ENCODE measurements at places on chromosomes 13 and 19.

DNA sequence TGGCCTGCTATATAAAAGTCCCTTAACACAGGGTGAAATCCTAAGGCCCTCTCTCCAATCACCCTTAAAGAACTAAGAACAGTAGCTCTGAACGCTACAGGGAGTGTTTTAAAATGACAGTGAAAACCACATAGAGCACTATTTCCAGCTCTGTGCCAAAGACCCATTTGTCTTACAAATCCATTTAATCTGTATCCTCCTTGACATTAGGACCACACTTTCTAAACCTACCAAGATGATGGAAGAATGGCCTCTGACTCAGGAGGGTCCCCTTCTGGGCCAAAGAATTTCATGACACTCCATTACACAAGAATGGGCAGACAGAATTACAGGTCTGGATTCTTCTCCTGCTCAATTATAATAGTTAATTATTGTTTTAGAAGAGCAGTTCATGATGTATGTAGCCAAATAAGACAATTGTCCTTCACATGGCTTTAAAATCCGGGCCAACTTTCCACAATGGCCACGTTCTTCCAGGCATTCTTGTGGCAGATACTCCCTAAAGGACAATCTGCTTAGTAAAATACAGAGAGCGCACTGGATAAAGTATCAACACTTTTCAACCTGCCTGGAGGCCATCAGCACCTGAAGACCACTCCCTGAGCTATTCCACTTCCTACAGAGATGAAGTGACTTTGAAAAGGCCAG, 61.0 kb downstream of the STK24 start:
- peaks cover 59% of the 10 kb centered on the region for H3K36me3 ChIP-seq
- H3K4me3 ChIP-seq, result no peak overlapping the region
- no peak for DNase-seq

GRCh38 chr19:35592226-35592625, 6.3 kb downstream of the PMIS2 start:
- no peaks in the 10 kb centered on the region for H3K36me3 ChIP-seq
- no peak overlapping the region for H3K27ac ChIP-seq
- H3K4me3 ChIP-seq, result no peak overlapping the region
- H3K4me1 ChIP-seq, result no peaks in the 10 kb centered on the region

DNA sequence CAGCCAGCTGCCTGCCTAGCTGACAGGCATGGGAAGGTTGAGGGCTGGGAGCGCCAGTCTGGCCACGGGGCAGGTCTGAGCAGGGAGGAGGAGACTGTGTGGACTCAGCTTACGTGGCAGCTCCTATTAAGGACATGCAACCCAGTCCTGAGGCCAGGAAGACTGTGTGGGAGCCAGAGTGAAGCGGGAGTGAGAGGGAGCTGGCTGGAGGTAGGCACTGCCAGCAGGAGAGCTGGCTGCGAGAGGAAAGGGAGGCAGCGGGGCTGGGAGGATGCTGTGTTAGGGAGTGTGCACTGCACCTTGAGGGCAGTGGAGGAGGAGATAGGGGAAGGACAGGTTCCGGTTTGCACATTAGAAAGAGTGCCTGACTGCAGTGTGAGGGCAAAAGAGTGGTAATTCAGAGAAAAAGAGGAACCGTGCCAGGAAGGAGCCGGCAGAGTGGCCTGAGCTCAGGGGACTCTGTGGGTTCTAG, 99.2 kb downstream of the SLC7A1 start:
- peak overlapping the region; percentile 20 for H3K4me3 ChIP-seq
- H3K4me1 ChIP-seq, result peaks cover 9% of the 10 kb centered on the region
- H3K27ac ChIP-seq, result no peak overlapping the region
- peaks cover 15% of the 10 kb centered on the region for H3K27me3 ChIP-seq
- DNase-seq, result peak; percentile 75
- H3K36me3 ChIP-seq, result peaks cover 6% of the 10 kb centered on the region

DNA sequence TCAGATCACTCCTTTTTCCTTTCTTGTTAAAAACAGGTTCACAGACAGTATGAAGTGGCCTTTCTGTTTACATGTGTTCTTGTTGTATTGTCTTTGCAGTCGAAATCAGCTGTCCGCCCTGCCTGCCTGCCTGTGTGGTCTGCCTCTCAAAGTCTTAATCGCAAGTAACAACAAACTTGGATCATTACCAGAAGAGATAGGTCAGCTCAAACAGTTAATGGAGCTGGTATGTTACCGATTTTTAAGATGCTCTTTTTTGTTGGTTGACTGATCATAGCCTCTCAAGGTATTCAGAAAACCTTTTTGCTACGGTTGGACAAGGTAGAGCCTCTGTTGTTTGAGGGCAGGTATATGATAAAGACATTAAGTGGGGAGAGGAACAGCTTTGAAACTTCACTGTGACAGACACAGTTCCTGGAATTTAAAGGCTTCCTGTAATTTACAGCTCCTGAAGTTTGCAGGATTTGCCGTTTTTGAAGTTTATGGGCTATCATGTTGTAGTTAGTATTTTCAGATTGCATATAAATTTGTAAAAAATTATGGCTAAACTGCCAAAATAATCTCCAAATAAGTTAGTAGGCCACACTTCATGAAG, 116.1 kb downstream of the LRCH1 start:
- H3K4me3 ChIP-seq, result no peak overlapping the region
- DNase-seq, result no peak
- peaks cover 9% of the 10 kb centered on the region for H3K4me1 ChIP-seq
- no peaks in the 10 kb centered on the region for H3K27me3 ChIP-seq
- peaks cover 4% of the 10 kb centered on the region for H3K36me3 ChIP-seq

GRCh38 chr13:66534561-66534960, 695.6 kb downstream of the PCDH9 start:
- H3K27ac ChIP-seq, result no peak overlapping the region
- no peaks in the 10 kb centered on the region for H3K27me3 ChIP-seq
- no peaks in the 10 kb centered on the region for H3K36me3 ChIP-seq
- no peak overlapping the region for H3K4me3 ChIP-seq
- no peaks in the 10 kb centered on the region for H3K4me1 ChIP-seq
- DNase-seq, result no peak

DNA sequence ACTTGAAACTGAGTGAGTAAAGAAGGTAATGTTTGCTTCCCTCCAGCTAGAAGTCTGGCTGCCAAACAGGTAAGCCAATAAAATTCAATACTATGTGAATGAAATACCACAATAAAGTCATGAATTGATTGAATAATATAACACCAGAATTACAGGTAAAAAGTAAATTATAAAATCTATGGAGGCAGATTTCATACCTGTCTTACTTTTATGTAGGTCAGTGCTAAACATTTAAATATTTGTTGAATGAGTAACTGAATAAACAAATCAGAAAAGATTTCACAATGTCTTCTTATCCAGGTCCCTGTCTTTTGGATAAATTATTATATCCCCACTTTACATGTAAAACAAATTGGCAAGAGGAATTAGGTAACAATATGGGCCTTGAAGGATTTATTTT, 62.7 kb downstream of the MICU2 start:
- peak; percentile 23 for DNase-seq
- peaks cover 19% of the 10 kb centered on the region for H3K4me1 ChIP-seq
- H3K36me3 ChIP-seq, result peaks cover 20% of the 10 kb centered on the region
- no peaks in the 10 kb centered on the region for H3K27me3 ChIP-seq

DNA sequence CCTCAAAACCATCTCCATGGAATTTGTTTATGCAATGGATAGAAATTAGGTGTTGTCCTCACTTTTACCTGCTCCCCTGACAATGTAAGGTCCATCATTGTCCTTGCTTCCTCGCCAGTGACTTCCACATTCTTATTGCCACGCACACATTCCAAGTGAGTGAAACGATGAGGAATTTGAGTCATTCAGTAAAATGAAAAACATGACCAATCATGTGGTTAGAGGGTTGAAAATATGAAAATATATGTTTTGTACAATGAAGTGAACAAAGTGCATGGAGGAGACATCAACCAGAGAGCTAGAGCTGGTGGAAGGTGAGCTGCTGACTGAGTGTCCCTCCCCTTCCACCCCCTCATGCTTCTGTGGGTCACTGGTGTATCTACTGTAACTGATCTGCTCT, 91.7 kb downstream of the ATP8A2 start:
- H3K4me3 ChIP-seq, result no peak overlapping the region
- DNase-seq, result no peak
- peaks cover 6% of the 10 kb centered on the region for H3K36me3 ChIP-seq
- H3K27ac ChIP-seq, result peak overlapping the region; percentile 57

- no peaks in the 10 kb centered on the region for H3K36me3 ChIP-seq
- peaks cover 79% of the 10 kb centered on the region for H3K27me3 ChIP-seq
- no peak overlapping the region for H3K27ac ChIP-seq
- no peaks in the 10 kb centered on the region for H3K4me1 ChIP-seq
These were observed 83.1 kb downstream of the TNFSF13B start for GRCh38 chr13:108352599-108352998.

DNA sequence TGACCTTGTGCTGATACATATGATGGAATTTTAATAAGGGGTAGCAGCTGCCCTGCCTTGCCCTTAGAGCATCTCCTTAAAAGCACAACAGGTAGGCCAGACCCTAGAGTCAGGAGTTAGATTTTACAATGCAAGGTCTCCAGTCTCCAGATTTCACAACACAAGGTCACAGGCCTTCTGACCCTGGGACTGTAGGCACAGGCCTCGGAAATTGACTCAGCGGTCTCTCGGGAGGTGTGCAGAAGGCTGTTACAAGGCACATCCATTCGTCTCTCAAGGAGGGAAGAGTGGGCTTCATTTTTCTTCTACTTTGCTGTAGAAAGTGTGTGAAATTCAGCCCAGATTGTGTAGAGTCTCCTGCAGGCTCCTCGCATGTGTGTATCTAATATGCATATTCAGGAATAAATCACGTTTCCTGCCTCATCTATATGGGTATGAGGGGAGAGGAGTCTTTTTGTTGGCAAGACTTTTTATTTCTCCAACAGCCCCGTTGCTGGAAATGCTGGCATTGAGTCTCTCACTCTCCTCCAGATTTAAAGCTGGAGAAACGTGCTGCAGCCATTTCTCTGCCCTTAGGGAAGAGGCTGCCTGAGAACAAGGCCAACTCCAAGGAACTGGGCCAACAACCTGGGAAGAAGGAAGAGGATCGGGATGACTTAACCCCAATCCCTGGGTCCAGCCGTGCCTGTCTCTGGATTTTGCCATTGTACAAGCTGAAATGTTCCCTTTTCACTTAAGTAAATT, 24.5 kb downstream of the UQCRFS1 start:
- DNase-seq, result peak; percentile 5
- H3K36me3 ChIP-seq, result no peaks in the 10 kb centered on the region
- no peak overlapping the region for H3K27ac ChIP-seq
- no peaks in the 10 kb centered on the region for H3K27me3 ChIP-seq
- no peak overlapping the region for H3K4me3 ChIP-seq
- no peaks in the 10 kb centered on the region for H3K4me1 ChIP-seq

DNA sequence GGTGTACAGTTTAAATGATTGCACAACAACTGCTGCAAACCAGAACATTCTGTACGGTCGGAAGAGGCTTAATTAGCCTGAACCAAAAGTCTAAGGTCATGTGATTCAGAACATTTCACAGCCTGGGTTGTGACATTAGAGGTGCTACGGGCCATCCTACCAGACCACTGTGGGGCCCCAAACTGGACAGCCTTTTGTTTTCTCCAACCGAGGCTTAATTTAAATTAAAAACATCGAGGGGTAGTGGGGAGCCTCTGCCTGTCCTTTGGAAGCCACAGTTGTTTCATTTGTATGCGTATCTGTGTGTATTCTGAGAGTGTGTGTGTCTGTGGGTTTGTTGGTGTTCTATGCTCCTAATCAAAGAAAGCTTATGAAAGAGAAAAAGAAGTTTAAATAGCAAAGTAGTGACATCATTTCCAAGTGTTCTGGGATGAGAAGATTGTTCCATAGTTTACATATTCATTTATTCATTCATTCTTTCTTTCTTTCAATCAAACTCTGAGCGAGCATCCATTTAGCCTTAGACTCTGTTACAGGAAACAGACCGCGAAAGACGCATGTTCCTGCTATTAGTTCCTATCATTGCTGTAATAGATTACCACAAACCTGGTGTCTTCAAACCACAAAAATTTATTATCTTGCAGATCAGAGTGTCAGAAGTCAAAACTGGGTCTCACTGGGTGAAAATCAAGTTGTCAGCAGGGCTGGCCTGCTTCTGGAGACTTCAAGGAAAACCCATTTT, 444.8 kb downstream of the FOXO1 start:
- H3K27ac ChIP-seq, result peak overlapping the region; percentile 95
- peaks cover 38% of the 10 kb centered on the region for H3K4me1 ChIP-seq
- no peaks in the 10 kb centered on the region for H3K36me3 ChIP-seq
- peak; percentile 86 for DNase-seq

GRCh38 chr13:78867655-78868054, 208.7 kb upstream of the OBI1 start:
- H3K27me3 ChIP-seq, result peaks cover 14% of the 10 kb centered on the region
- no peaks in the 10 kb centered on the region for H3K4me1 ChIP-seq
- no peak overlapping the region for H3K4me3 ChIP-seq
- H3K36me3 ChIP-seq, result no peaks in the 10 kb centered on the region

DNA sequence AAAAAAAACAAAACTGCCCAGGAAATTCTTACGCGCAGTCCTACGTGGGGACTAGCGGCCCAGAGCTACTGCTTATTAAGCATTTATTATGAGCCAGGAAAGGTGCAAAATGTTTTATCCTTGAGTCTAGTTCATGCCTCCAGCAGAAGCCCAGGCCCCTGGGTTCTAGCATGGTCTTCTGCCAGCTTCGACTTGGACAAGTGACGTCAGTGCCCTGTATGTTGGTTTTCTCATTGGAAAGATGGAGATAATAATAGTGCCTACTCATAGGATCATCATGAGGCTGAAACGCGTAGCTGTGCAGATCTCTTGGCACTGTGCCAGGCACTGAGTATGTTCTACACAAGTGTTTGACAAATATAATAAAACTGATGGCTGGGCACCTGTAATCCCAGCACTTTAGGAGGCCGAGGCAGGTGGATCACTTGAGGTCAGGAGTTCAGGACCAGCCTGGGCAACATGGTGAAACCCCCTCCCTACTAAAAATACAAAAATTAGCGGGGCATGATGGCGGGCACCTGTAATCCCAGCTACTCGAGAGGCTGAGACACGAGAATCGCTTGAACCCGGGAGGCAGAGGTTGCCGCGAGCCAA, 12.4 kb upstream of the SULT2B1 start:
- peaks cover 6% of the 10 kb centered on the region for H3K4me1 ChIP-seq
- DNase-seq, result peak; percentile 58
- no peak overlapping the region for H3K27ac ChIP-seq
- no peaks in the 10 kb centered on the region for H3K27me3 ChIP-seq

- peaks cover 50% of the 10 kb centered on the region for H3K27me3 ChIP-seq
- DNase-seq, result no peak
- no peaks in the 10 kb centered on the region for H3K4me1 ChIP-seq
- H3K27ac ChIP-seq, result no peak overlapping the region
These were observed 15.3 kb downstream of the FBXO27 start for GRCh38 chr19:39017026-39017425.

DNA sequence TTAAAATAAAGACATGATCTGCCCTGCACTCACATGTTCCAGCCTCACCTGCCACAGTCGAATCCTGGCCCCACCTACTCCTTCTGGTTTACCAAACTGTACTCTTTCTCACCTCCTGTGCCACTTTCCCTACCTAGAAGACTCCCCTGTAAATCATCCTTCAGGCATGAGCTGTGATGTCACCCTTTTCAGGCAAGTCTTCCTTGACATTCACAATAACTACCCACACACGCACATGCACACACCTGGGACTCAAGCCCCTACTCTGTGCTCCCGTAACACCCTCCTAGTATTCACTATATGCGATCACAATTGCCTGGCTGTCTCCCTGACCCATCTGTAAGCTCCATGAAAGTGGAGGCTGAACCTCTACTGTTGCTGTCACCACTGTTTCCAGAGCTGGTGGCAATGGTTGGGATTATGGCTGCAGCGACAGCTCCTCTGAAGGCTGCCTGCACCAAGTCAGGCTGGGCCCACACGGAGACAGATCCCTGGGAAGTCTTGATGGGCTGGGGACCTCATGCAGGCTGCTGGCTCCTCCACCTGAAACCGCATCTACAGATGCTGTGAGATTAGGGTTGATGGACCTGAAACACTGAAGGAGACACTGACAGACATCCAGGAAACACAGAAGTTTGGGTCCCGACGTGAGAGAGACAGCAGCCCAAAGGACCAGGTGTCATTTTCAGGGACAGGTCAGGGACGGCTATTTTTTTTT, 611.1 kb downstream of the UQCRFS1 start:
- no peak overlapping the region for H3K27ac ChIP-seq
- no peaks in the 10 kb centered on the region for H3K27me3 ChIP-seq
- H3K4me1 ChIP-seq, result no peaks in the 10 kb centered on the region

Measured in MCF 10A (cell line).